ENCODE measurements at places on chromosomes 11 and 22.
A peak's percentile ranks its signal among the peaks of the same experiment; 100 is the strongest.

DNA sequence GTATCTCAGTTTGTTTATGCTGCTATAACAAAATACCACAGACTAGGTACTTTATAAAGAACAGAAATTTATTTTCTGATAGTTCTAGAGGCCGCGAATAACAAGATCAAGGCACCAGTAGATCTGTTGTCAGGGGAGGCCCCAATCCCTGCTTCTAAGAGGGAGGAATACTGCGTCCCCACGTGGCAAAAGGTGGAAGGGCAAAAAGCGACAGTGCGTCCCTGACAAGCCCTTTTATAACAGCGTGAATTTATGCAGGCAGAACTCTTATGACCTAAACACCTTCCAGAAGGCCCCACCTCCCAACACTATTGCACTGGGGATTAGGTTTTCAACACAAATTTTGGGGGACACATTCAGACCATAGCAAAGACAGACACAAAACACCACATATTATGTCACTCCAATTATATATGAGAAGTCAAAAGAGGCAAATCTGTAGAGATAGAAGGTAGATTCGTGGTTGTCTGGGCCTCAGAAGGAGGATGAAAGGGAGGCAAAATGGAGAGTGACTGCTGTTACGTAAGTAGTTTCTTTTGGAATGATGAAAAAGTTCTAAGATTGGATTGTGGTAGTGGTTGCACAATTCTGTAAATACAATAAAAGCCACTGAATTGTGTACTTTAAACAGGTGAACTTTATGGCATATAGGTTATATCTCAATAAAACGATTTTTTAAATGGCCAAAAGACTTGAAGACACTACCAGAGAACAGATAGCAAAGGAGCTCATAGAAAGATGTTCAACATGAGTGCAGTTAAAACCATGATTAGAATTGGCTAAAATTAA lies 30.1 kb upstream of the TNRC6B start:
- no peak for DNase-seq

- no peak for DNase-seq
Measured at GRCh38 chr11:20117291-20117690, 43.0 kb downstream of the DBX1 start.

DNA sequence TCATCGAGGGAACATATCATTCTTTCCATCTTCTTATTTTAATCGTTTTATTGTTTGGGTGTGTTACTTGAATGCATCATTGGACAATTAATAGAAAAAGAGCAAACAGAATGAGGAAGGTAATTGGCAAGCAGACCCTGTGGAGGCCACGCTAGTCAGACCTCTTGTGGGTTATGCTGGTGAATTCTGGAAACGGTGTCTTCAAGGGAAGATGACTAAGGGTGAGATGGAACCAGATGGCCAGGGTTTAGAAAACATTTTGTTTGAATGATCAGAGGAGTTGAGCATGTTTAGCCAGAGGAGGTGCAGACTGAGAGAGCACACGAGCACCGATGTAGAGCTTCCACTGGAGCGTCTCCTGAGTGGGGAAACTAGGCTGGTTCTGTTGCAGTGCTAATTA lies 8.5 kb downstream of the ST14 start:
- DNase-seq = no peak

GRCh38 chr22:28397306-28397705 lies 282.3 kb downstream of the TTC28 start:
- no peak for DNase-seq

DNA sequence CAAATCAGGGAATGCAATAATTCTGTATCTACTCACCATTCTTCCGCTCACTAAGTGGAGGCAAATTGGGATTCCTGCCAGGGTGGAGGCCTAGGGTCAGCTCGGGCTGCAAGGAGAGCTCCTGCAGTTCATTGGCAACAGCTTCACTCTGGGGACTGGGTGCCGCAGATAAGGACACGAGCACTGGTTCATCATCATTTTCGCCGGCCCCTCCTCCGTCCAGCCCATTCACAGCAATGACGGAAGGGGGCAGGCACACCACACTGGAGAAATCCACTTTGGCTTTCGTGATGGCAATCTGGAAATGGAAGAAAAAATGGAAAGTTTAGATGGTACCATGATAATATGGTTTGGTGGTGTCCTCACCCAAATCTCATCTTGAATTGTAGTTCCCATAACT lies 84.4 kb downstream of the MRTFA start:
- DNase-seq = no peak

DNA sequence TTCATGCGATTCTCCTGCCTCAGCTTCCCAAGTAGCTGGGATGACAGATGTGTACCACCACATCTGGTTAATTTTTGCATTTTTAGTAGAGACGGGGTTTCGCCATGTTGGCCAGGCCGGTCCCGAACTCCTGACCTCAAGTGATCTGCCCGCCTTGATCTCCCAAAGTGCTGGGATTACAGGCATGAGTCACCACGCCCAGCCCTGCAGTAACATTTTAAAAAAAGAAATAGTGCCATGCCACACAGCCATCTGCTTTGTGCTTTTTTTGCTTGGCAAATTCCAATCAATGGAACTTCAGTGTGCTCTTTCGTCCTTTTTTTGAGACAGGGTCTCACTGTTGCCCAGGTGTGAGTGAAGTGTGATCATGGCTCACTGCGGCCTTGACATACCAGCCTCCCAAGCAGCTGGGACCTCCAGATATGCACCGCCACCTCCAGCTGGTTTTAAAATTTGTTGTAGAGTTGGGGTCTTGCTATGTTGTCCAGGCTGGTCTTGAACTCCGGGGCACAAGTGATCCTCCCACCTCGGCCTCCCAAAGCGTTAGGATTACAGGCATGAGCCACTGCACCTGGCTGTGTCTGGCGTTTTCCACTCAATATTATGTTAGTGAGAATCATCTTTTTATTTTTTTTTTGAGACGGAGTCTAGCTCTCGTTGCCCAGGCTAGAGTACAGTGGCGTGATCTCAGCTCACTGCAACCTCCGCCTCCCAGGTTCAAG lies 1.8 kb upstream of the CHADL start:
- DNase-seq = no peak

- no peak for DNase-seq
Measured at GRCh38 chr22:31826443-31826842, 72.6 kb downstream of the DEPDC5 start.

DNA sequence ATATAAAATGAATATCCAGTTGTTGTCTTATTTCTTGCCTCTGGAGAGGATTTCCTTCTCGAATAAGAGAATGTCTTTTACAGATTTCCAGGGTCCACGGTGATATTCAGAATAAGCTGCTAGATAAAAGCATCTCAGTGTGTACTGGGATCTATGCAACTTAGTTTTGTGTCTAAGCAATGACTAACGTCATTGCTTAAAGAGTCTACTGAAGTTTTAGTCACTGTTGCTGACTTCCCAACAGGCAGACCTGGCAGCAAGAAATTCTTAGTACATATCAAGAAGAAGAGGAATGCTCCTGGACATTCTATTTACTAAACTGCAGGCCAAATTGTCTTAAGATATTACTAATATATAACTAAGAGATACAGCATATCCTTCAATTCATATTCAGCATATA lies 70.3 kb downstream of the SOX6 start:
- no peak for DNase-seq

- DNase-seq = no peak
Measured at GRCh38 chr11:134637091-134638015, 225.3 kb upstream of the B3GAT1 start.

- DNase-seq = peak; percentile 9
Measured at GRCh38 chr11:7890417-7891172, 40.5 kb downstream of the OR10A6 start.

GRCh38 chr11:46234311-46234710 lies 43.2 kb upstream of the CREB3L1 start:
- DNase-seq = peak; percentile 64

GRCh38 chr11:34261820-34262219 lies 96.0 kb downstream of the ABTB2 start:
- DNase-seq = no peak

GRCh38 chr22:49992921-49993648 lies 19.5 kb downstream of the IL17REL start:
- DNase-seq = no peak

GRCh38 chr22:18978506-18978905 lies 42.4 kb upstream of the PRODH start:
- no peak for DNase-seq

GRCh38 chr11:69950120-69950519 lies 128.0 kb upstream of the ANO1 start:
- no peak for DNase-seq

DNA sequence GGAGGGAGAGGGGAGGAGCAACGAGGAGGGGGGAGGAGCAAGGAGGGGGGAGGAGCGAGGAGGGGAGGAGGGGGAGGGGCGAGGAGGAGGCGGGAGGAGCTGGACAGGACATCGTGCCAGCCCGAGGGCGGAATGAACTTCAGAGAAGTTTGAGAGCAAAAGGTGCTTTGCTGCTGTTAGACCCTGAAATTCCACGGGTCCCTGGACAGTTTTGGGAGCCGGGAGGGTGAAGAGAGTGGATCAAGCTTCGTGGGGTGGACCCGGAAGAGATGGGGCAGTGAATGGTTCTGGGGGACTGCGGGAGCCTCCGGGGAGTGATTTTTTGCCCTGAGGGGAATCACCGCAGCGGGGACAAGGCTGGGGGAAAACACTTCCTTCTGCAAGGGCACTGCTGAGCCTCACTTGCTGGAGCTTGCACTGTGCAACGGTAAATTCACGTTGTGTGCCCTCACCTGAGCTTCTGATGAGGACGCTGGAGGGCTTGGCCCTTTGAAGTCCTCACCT lies 10.7 kb upstream of the NLRP6 start:
- peak; percentile 48 for DNase-seq

GRCh38 chr11:1148752-1149180 lies 9.0 kb upstream of the MUC5AC start:
- DNase-seq = no peak

GRCh38 chr11:68149417-68149816 lies 28.2 kb upstream of the CHKA start:
- peak; percentile 95 for DNase-seq

DNA sequence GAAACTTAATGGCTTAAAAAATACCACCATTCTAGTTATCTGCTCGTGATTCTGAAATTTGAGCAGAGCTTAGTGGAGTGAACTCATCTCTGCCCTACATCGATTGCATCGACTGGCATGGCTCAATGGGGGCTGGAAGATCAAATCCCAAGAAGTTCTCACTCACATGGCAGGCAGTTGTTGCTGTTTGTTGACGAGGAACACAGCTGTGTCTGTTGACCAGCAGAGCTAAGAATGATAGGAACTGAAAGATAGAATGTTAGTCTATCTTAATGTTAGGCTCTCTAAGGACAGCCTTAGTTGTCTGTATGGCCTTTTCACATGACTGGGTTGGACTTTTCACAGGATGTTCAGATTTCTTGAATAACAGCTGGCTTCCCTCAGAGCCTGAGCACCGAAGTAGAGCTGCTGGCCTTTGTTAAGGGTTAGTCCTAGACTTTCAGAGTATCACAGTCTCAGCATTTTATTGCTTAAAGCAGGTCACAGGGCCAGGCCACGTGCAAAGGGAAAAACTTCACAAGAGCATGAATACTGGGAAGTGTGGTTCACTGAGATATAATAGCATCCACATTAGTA lies 31.6 kb upstream of the IZUMO1R start:
- no peak for DNase-seq

- DNase-seq = no peak
Measured at GRCh38 chr11:85766721-85767161, 44.2 kb downstream of the SYTL2 start.

- DNase-seq = no peak
Measured at GRCh38 chr11:133136376-133136775, 395.9 kb downstream of the OPCML start.

DNA sequence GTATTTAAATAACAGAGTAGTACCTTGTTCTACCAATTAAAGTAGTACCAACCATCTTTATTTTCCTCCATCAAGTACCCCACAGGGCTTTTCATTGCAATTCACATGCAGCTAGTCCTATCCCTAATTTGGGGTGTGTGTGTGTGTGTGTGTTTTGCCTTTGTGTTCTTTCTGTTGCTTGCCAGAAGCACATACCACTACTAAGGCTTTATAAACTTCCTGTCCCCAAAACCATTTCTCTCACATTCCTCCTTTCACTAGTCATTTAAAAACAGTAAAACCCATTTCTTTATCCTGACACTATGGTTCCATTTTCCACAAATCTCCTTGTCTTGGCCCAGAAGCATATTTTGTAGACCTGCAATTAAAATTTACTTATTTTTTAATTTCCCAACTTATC lies 54.6 kb downstream of the SLC36A4 start:
- no peak for DNase-seq

DNA sequence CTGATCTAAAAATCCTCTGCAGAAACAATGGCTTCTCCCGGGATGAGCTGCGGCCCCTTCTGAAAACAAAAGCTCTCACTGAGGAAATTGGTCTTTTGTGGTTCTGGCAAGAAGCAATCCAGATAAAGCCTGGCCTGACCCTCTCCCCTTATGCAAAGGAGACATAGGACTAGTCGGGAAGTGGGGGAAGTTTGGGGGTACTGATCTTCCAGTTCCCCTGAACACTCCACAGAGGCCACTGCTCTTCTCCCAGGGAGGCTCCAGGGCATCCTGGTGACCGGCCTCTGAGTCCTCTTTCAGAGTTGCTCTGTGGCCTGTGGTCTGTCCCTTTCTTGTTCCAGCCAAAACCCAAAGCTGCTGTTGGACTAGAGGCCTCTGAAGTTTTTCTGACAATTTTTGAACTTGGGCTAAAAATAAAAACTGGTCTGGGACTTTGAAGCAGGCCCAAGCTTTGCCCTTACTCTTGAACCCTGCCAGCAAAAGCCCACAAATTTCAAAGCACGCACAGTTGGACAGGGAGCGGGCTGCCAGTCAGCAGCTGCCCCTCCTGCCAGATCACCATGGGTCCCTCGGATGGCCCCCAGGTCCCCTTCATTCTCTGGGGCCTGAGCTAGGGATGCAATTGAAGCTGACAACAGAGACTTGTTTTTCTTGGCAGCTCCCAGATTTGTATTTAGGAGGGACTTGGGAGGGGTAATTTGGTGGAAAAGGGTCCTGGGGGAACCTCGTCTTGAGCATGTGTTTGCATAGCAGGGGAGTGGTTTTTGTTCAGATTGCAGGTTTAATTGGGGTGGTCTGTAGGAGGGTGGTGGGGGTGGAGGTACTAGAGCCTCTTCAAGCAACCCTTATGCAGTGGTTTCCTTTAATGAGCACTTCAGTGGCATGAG lies 381.6 kb upstream of the CADM1 start:
- peak; percentile 18 for DNase-seq

GRCh38 chr11:123233975-123234334 lies 38.9 kb upstream of the CLMP start:
- no peak for DNase-seq

GRCh38 chr11:23924226-23924625 lies 572.6 kb upstream of the LUZP2 start:
- DNase-seq = no peak

DNA sequence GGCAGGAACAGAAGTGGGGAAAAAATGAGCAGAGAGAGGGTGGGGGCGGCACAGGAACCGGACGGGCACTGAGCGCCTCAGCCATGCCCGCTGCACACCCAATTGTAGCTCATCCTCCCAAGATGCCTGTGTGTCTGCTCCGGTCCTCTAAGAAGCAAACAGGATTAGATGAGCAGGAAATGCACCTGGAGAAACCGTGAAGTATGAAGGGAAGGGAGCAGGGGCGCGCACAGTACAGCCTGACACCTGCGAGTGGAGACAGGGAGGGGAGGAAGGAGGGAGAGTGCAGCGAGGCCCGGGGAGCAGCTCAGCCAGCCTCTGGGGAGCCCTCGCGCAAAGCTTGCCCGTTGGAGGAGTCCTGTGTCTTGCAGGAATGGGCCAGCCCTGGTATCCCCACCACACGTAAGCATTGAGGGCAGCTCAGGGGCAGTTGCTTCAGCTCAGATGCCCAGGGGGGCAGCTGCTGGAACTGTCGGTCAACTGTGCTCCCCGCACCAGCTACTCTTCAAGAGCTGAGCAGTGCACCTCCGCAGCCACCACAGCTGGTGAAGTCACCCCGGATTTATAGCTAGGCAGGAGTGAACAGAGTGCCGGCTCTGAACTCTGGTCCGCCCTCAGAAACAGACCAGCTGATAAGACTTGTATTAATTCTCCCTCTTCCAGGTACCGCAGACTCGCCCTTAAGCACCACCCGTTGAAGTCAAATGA lies 7.0 kb downstream of the DNAJB13 start:
- DNase-seq = no peak
